ENCODE measurements at places on chromosomes 6 and 20.
A peak's percentile ranks its signal among the peaks of the same experiment; 100 is the strongest.

- no peak for DNase-seq
Measured at GRCh38 chr6:160129881-160130615, 8.4 kb downstream of the SLC22A1 start.

DNA sequence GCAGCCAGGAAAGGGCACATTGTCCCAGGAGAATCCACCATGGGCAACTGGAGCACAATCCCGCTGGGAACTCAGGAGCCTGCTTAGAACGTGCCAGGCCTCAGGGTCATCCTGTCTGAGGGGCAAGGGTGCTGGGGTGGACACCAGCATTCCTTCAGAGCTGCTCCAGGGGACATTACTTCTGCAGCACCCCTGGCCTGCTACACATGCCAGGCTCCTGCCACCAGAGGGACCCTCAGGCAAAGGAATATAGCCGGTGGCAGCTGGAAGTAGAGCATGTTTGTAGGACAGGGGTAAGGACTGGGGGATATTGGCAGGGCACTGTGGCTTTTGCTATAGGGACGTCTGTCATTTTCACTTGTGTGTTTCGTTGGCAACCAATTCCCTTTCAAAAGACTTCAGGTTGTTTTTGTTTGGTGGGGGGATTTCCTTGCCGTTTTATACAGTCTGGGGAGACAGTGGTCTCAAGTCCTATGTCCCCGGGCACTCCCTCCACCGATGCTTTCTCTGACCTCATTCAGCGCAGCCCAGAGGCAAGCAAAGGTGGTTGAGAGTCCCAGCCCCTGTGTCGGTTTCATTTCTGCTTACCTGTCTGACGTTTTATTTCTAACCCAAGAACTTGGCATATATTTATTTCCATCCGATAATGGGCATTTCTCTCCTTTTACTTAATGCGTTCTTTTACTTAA lies 130.8 kb downstream of the JPH2 start:
- DNase-seq: peak; percentile 56

GRCh38 chr6:34658605-34659265 lies 37.8 kb downstream of the ILRUN start:
- DNase-seq: no peak

DNA sequence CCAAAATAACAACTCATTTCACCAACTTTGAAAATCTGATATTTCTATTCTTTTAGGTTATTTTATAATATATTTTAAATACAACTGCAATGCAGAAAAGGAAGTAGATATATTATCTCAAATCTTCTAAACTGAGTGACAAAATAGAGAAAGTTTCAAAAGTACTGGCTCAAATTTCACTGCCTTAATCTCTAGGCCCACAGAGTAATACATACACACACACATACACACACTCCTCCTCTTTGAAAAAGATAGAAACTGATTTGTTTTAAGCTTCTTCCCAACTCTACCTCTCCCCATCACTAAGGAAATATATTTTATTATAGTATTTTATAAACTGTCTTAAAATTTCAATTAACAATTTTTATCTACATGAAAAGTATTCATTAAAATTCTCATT lies 36.2 kb downstream of the ARHGAP18 start:
- DNase-seq: no peak

DNA sequence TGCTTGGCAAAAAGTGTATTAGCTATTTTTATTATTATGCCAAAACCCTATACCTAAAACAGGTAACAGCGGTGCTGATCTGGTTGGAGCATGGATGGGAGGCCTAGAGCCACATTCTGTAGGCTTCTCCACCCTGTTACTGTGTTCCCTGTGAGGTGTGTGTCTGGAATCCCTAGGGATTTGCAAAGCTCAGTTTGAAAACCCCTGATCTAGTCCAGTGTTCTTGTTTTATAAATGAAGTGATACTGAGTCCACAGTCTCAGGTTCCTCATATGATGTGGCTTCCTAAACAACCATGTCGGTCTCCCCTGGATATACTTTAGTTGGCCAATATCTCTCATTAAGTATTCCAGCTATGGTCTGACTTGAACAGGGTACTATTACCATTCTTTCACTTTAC lies 16.3 kb downstream of the ACSS2 start:
- no peak for DNase-seq

DNA sequence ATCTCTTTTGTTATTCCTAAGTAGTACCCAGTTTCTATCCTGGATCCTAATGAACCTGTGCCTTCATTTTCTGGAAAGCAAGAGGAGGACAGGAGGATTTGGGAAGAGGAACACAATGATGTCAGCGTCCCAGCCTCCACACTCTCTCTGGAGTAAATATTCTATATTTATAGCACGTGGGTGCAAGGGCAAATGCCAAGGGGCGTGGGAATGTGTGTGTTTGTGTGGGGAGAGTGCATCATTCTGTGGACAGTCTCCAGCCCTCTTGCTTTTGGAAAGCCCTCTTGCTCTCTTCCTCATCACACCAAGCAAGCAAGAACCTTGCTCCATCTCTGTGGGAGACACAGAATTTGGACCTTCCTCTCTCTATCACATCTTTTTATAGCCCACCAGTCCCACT lies 103.2 kb upstream of the EMILIN3 start:
- DNase-seq: no peak

GRCh38 chr6:54846243-54846856 lies at the start of gene FAM83B:
Gene FAM83B (plus strand): TSS chr6:54846771. CDS start chr6:54870247, 23,476 bp downstream.
- DNase-seq: no peak

DNA sequence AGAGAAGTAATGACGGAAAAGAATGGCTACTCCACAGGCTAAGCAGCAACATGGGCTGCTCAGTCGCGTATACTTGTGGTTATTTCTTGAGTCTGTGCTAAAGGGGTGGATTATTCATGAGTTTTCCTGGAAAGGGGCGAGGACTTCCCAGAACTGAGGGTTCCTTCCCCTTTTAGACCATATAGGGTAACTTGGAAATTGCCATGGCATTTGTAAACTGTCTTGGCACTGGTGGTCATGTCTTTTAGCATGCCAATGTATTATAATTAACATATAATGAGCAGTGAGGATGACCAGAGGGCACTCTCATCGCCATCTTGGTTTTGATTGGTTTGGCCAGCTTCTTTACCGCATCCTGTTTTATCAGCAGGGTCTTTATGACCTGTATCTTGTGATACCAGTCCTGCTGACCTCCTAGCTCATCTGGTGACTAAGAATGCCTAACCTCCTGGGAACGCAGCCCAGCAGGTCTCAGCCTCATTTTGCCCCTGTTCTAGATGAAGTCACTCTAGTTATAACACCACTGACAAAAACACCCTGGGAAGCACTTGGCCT lies 11.4 kb downstream of the LBP start:
- no peak for DNase-seq

GRCh38 chr20:38201356-38201755 lies 36.3 kb upstream of the TGM2 start:
- no peak for DNase-seq

DNA sequence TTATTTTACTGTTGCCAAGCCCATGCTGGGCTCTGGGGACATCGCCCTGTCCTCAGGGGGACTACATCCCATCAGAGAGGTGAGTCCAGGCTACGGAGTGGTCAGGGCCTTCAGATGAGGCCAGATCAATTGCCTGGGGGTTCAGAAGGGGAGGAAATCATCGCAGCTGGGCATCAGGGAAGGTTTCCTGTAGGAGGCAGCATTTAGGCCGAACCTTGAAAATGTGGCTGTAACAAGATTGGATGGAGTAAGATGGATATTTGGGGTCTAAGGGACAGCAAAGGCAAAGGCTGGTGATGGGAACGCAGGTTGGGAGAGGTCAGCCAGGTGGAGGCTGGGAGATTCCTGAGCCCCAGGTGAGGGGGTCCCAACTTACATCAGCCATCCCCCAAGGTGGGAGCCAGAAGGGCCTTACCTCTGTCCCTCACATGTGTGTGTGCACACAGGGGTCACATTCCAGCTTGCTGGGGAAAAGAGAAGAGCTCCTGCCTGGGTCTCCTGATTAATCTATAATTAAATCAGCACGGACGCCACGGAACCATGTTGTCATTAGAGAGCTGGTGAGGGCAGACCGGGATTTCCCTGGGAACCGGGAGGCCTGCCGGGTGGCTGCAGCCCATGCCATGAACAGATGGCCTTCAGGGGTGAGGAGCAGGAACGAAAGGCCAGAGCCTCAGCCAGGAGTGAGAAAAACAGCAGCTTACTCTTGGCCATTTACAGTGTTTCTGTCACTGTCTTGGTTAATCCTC lies 30.5 kb upstream of the DLGAP4 start:
- DNase-seq: no peak

DNA sequence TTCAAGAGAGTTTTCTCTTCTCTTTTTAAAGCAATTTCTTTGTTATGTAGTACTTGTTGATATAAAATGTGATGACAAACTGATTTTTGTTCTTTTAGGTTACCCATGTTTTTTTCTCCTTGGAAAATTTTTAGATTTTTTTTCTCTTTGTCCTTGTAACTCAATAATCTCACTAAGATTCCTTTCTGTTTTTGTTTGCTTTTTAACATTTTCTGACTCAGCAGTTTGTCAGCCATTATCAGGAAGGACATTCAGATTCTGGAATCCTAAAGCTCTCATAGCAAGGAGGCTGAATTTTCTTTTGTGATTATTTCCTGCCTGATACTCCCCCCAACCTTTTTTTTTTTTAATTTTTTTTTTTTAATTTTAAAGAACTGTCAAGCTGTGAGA lies 75.2 kb upstream of the CITED2 start:
- DNase-seq: no peak

- no peak for DNase-seq
Measured at GRCh38 chr20:35339007-35339406, 46.8 kb upstream of the FAM83C start.

DNA sequence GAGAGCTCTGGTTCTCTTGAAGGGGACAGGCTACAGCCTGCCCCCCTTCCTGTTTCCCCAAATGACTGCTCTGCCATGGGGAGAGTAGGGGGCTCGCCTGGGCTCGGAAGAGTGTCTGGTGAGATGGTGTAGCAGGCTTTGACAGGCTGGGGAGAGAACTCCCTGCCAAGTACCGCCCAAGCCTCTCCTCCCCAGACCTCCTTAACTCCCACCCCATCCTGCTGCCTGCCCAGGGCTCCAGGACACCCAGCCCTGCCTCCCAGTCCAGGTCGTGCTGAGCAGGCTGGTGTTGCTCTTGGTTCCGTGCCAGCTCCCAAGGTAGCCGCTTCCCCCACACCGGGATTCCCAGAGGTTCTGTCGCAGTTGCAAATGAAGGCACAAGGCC lies 9.8 kb downstream of the VEGFA start:
- no peak for DNase-seq

- DNase-seq: no peak
Measured at GRCh38 chr6:12224251-12224650, 65.9 kb upstream of the EDN1 start.

- no peak for DNase-seq
Measured at GRCh38 chr6:85798931-85799652, 156.4 kb upstream of the SYNCRIP start.

DNA sequence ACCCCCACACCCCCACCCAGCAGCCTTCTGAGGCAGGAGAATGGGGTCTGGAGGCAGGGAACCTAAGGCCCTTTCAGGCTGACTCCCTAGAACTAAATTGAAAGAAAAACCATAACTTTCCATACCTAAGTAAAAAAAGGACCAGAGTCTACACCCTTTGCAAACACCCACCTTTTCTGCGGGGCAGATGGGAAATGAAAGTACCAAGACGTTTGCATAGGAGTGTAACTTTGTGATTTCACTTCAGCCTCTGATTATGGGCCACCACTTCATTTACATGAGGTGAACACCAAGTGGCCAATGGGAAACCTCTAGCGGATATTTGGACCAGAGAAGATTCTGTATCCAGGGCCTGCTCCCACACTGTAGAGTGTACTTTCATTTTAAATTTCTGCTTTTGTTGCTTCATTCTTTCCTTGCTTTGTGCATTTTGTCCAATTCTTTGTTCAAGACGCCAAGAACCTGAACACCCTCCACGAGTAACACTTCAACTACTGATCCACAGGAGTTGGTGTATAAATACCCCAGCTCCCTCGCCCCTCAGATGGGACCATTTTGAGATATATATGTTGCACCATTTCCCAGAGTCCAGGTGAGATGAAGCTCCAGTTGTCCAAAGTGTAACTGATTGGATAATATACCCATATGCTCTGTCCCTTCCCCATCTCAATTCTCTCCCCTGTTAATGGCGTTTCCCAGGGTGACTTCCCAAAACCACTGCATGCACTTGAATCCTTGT lies 18.9 kb upstream of the SRSF6 start:
- DNase-seq: no peak

GRCh38 chr20:62056377-62056776 lies 9.3 kb downstream of the TAF4 start:
- no peak for DNase-seq

DNA sequence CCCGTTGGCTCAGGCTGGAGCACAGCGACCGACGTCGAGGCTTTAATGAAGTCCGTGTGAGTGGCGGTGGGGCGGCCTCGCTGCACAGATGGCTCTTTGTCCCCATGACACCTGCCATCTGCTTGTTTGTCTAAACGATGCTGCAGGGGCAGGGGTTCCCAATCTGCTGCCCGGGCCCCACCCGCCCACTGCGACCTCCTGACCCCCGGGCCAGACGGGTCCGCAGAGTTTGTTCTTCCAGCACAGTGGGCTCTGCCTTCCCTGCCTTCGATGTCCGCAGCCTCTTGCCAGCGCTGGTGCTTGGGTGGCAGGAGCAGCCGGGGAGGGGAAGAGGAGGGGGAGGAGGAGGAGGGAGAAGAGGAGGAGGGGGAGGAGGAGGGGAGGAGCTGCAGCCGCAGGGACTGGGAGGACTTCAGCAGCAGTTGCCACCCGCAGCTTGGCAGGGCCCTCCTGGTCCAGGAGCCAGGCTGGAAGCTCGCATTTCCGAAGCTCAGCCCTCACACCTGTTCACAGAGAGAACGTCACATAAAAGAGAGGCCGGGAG lies 210.0 kb downstream of the DLL1 start:
- DNase-seq: no peak

- no peak for DNase-seq
Measured at GRCh38 chr6:150323205-150323604, 45.6 kb upstream of the IYD start.

DNA sequence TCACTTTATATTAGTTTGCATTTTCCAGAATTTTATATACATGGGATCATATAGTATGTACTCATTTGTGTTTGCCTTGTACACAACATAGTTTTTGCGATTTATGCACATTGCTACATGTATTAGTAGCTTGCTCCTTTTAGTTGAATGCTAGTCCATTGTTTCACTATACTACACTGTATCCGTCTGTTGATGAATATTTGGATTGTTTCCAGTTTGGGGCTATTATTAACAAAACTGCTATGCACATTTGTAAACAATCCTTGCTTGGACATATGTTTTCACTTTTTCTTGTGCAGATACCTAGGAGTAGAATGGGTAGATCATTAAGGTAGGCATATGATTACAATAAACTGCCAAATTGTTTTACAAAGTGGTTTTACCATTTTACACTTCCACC lies 3.9 kb upstream of the LRRC1 start:
- DNase-seq: no peak

DNA sequence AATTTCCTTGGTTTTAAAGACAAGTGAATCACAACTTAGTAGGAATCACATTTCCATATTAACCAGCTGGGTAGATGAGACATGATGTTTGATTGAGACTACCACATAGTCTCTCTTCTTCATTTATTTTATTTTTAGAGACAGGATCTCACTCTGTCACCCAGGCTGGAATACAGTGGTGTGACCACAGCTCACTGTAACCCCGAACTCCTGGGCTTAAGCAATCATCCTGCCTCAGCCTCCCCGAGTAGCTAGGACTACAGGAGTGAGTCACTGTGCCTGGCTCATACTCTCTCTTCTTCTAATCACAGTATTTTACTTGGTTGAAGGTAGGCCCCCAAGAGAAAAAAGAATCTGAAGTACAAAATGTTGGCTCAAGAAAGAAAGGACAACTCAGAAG lies 80.2 kb upstream of the ASF1A start:
- DNase-seq: no peak
